Upper lobe of left lung (tissue), 6 donors: ENCODE measurements at places on chromosomes 1 and 21. TPM values are rescaled to one million over a fixed set of nuclear protein-coding genes. Genes with fewer than 3 reads are reported as not detected.

- no peak for DNase-seq
These were observed 86.4 kb downstream of the SYF2 start for GRCh38 chr1:25145775-25146393.

Gene FLG
- total RNA-seq: not detected

GRCh38 chr1:151606384-151606783 is 5.5 kb upstream of the SNX27 start:
- peak; percentile 46 for DNase-seq

Gene NID1
- 26.8 TPM for total RNA-seq

Gene SIM2
- total RNA-seq: 0.10 TPM

Gene KCNJ10
- not detected for total RNA-seq

Gene CLDN17
- total RNA-seq: not detected

- no peak for DNase-seq
These were observed 201.6 kb upstream of the KCNK2 start for GRCh38 chr1:214880956-214881355.

Gene SYCP1
- total RNA-seq: not detected

DNA sequence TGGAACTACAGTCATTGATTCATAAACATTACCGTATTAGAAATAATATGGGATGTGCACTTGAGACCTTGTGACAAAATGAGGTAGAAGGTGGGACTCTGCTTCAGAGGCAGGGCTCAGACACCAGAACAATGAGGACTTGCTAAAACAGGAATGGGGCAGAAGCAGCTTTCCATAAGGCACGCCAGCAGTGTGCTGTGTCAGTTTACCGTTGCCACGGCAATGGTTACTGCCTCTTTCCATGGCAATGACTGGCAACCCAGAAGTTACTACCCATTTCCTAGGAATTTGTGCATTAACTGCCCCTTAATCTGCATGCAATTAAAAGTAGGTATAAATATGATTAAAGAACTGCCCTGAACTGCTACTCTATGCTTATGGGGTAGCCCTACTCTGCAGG is 169.0 kb downstream of the CHRM3 start:
- DNase-seq: no peak

- DNase-seq: no peak
These were observed 18.7 kb downstream of the CLSTN1 start for GRCh38 chr1:9805006-9805508.

DNA sequence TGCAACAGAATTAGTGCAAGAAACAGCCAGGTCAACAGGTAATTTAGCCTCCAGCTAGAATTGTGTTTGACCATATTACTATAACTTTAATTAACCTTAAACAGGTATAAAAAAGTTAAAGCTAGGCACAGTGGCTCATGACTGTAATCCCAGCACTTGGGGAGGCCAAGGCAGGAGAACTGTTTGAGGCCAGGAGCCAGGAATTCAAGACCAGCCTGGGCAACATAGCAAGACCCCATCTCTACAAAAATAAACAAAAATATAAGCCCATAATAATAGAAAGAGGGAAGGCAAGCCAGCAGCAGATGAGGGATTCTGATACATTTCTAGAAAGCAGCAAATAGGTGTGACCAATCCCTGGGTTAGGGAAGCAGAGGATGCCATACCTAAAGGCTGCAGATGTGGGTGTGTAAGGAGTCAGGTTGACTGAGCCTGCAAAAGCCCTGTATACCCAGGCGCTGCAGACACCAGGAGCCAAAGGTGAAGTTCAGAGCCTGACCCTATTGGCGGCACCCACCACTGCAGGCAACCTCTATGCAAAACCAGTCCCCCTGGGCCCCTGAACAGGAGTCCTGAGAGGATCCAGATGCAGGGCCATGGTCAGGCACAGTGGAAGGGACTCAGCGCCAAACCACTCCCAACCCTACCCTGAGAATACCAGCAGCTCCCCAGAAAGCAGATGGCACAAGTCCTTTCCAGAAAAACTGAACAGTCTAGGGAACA is 19.3 kb upstream of the LSS start:
- DNase-seq: no peak

- no peak for DNase-seq
These were observed 97.8 kb downstream of the SCMH1 start for GRCh38 chr1:41144285-41144684.

Gene GJA9
- not detected for total RNA-seq
